ENCODE measurements at places on chromosomes 12 and 14.
A peak's percentile ranks its signal among the peaks of the same experiment; 100 is the strongest.

DNA sequence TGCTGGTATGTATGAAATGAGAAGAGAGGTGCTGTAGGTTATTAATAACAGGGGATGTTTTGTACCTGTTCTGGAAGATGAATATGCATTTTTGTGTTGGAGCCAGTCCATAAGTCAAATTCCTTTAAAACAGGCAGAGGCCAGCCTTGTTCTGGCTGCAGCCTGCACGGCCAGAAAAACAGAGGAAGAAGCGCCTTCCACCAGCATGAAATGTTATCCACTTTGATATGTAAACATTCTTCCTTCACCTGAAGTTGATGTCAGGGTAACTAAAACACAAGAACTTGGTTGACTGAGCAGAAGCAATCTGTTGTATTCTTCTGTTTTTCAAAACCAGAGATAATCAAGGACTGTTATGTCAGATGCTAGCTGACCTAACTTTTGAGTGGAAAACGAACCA, 237.9 kb upstream of the PLEKHG7 start:
- no peak for DNase-seq

- peak; percentile 62 for DNase-seq
Observed at GRCh38 chr14:73462048-73462715, 3.8 kb upstream of the NUMB start.

- DNase-seq = no peak
Observed at GRCh38 chr12:99232324-99232723, 415.2 kb upstream of the GARIN6 start.

DNA sequence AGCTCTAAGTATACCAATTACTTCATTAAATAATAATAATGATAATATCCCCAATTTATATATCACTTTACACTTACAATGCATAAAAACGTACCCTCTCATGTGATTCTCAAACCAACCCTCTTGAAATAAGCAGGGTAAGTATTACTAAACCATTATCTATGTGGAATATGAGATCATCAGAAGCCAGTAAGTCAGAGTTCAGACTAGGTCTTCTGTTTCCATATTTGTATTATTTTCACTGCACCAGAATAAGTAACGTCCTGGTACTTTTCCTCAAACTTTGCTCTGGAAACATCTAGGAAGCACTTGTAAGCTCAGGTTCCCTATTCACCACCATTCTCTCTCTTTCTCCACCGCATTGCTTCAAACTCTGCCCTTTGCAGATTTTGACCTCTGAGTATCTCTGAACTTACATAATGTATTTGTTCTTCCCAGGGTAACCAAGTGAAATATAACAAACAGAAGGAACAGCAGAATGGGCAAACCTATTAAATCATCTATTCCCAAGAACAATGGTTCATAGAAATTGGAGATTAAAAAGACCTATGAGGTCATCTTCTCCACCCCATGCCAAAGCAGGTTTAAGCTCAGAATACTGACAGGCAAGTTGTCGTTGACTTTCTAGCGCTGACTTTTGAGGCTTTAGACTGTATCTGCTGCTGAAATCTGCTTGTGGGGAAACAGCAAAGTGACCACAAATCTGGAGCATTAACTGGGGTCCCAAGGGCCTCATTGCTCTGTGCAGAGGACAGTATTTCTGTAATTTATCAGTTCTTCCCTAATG, 161.3 kb upstream of the FAR2 start:
- DNase-seq = no peak

GRCh38 chr12:49010092-49010668, 8.4 kb downstream of the PRKAG1 start:
- DNase-seq = no peak

DNA sequence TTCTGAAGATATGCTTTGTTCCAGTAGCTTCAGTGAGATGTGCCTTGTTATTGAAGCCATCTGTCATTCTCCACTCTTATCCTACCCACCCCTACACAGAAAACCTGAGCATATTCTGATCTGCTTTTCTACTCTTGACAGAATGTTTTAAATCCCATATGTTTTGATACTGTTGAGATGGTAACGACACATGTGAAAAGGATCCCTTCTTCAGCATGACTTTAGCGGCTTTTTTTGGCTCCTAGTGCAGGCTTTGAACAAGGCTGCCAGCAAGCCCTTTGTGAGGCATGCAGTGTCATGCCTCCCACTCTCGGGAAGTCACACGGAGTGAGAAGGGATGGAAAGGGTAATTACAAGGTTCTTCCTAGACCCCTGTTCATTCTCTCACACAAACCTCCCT, 228.8 kb upstream of the RGS6 start:
- no peak for DNase-seq

DNA sequence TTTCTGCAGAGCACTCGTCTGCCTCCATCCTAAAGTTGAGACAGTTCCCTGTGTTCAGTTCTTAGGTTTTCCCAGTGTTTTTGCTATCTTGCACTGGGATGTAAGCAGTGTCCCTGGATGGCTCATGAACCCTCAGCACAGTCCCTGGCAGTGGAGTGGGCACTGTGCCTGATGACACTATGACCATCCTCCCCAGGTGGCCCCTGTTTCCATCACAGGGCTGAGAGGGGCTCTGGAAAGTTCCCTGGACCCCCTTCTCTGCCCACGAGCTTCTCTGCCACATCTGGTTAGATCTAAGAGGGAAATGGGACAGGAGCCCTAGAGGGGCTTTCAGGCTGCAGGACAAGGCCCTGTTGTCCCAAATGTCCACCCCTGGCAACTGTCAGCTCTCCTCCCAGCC, 249.8 kb upstream of the SFSWAP start:
- DNase-seq = no peak

- no peak for DNase-seq
Observed at GRCh38 chr14:71331403-71331802, 424.1 kb downstream of the PCNX1 start.

DNA sequence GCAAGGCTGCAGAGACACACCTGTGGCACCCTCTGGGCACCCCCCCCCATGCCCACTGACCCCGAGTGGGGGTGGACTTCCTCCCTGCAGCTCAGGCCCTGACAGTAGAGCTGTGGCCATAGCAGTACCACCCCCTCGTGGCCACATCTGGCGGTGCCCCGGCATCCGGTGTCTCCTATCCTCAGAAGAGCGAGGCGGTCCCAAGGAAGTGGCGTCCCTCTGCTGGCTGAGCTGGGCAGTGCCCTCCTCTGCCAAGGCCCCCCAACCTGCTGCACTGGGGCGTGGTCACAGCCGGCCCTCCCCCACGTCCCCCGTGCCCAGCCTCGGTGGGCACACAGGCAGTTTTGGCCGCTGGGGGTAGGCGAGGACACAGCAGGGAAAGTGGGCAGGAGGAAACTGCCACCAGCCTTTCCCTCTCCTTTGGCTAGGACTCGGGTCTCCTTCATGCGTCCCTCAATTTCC, 6.0 kb upstream of the SLC6A12 start:
- peak; percentile 37 for DNase-seq

GRCh38 chr12:83985084-83985483, 927.5 kb downstream of the SLC6A15 start:
- no peak for DNase-seq

- DNase-seq = no peak
Observed at GRCh38 chr12:80064269-80064668, 35.1 kb upstream of the OTOGL start.

- no peak for DNase-seq
Observed at GRCh38 chr14:104040539-104040938, 45.0 kb upstream of the ASPG start.

DNA sequence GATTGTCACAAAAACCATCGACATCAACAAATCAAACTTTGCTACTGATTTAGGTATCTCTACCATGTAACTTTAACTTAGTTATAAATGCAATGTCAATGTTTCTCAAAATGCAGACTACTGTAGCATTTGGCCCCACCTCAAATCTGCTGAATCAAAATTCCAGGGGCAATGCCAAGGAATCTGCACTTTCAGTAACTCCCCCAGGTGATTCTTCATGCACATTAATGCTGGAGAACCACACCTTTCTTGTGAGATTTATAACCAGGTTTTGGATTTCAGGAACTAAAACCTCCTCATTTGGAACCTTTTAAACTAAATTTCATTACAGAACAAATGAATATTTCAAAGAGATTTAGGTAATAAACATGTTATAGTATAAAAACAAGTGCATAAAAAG, 4.9 kb downstream of the ATP2B1 start:
- DNase-seq = no peak

DNA sequence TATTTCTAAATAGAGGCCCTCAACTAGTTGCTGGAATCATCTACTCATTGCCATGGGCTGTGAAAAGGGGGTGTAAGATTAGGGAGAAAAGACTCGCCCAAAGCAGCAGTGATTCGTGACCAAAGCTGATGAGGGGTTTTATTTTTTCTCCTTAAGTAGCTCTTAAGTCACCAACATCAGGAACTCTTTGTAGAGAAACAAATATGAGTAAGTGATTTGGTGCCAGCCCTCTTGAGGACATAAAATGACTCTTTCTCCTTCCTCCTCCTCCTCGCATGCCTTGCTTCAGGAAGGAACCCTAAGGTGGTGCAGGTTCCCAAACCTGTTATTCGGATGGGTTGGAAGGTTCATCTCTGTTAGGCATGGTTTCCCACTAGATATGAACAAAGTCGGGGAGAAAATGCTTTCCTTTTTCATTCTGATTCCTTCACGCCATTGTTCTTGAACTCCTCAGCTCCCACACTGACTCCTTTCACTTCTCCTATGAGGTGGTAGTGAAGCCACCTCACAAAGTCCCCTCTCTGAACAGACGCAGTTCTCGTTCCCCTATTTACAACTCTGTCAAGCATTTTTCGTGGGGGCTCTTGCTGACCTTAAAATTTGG, 113.4 kb downstream of the ETV6 start:
- DNase-seq = no peak

DNA sequence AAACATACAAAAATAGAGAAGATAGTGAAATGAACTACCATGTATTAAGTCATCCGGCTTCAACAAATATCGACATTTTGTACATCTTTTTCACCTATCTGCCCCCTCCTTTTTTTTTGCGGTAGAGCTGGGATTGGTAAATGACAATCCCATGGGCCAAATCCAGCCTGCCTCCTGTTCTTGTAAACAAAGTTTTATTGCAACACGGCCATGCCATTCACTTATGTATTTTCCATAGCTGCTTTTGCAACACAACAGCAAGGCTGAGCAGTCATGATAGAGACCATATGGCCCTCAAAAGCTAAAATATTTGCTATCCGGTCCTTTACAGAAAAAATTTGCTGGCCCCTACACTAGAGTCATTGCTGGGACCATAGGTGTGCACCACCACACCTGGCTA, 58.1 kb upstream of the PLEKHG3 start:
- no peak for DNase-seq

- no peak for DNase-seq
Observed at GRCh38 chr12:63093711-63094110, 57.3 kb downstream of the AVPR1A start.

- DNase-seq = no peak
Observed at GRCh38 chr12:85580562-85581168, 255.5 kb downstream of the RASSF9 start.

GRCh38 chr14:68703093-68703492, 89.8 kb downstream of the ZFP36L1 start:
- no peak for DNase-seq

DNA sequence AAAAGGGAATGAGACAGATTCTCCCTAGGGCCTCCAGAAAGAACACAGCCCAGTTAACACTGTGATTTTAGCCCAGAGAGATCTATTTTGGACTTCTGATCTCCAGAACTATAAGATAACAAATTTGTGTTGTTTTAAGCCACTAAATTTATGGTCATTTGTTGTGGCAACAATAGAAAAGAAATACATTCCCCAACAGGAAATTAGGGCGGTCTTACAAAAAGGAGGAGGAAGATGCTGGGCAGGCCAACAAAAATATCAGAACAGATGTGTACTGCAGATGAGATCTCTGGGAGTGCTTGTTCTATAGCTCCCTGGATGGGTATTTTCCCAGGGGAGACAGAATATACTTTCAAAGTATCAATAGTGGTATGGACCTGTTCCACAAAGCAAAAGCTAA, 32.0 kb upstream of the SOCS2 start:
- no peak for DNase-seq

DNA sequence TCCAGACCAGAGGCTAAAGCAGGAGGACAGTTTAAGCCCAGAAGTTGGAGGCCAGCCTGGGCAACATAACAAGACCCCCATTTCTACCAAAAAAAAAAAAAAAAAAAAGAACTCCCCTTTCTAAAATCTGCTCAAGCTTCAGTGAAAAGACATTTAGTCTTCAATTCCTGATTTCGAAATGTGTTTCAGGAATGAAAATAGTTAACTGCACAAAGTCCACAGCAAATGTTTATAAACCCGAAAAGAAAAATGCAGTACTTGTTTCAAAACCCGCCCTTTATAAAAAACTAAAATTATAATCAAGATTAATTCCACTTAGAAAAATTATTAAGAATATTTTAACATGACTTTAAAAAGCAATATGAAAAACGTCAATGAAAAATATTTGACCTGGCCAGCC, 12.1 kb downstream of the ATXN2 start:
- no peak for DNase-seq

- no peak for DNase-seq
Observed at GRCh38 chr12:99558109-99558508, 89.4 kb upstream of the GARIN6 start.

DNA sequence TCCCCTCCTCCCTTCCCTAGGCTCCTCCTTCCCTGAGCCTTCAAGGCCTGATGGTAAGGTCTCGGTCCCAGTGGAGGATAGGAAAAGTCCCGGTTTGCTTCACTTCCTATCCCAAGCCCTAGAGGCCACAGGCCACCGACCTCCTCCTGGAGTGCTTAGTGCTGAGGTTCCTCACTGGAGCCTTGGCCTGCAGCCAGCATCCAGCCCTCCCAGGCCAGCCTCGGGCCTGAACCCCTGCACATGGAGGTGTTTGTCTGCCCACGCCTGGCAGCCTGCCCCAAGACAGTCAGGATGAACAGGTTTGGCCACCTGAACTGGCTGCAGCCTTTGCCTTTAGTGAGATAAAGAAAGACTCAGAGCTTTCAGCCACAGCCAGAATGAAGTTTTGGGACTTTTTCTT, 15.8 kb upstream of the KRT7 start:
- no peak for DNase-seq

DNA sequence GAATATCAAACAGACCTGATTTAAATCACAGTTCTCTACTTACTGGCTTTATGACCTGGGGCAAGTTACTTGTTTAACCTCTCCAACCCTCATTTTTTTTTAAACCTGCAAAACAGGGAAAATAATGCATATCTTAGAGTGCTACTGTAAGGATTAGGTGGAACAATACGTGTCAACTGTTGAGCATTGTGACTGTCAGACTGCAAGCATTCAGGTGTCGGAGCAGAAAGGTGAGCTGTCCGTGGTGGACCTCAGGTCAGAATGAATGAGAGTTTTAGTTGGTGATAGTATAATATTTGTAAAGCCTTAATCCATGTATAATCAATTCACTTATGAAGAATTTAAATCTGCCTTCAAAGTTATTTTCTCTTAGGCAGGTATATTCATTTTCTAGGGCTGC, 404.2 kb downstream of the ETNK1 start:
- DNase-seq = no peak

Data from substantia nigra (tissue), 51 donors.